Stimulated activated CD8-positive, alpha-beta memory T cell treated with anti-CD3 and anti-CD28 coated beads, Interleukin-15, amount 100 ng/mL, for 4 hours (primary cell): ENCODE measurements at places on chromosomes 12 and 14.

DNA sequence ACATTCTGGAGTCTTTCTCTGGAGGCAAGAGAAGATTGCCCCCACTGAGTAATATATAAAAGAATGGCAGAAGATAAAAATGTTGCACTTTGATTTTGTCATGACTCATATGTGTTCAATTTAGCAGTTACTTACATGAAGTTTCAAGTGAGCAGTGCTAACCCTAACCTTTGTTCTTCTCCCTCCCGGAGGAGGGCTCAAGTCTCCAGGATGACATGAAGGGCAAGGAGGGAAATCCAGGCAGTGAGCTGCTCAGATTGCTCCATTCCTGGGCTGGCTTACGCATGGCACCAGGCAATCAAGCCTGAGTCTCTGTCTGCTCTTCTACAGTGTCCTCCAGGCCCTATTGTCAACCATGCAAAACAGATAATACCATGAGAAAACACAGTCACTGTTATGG, 322.3 kb downstream of the DUSP6 start:
- no peak for DNase-seq

DNA sequence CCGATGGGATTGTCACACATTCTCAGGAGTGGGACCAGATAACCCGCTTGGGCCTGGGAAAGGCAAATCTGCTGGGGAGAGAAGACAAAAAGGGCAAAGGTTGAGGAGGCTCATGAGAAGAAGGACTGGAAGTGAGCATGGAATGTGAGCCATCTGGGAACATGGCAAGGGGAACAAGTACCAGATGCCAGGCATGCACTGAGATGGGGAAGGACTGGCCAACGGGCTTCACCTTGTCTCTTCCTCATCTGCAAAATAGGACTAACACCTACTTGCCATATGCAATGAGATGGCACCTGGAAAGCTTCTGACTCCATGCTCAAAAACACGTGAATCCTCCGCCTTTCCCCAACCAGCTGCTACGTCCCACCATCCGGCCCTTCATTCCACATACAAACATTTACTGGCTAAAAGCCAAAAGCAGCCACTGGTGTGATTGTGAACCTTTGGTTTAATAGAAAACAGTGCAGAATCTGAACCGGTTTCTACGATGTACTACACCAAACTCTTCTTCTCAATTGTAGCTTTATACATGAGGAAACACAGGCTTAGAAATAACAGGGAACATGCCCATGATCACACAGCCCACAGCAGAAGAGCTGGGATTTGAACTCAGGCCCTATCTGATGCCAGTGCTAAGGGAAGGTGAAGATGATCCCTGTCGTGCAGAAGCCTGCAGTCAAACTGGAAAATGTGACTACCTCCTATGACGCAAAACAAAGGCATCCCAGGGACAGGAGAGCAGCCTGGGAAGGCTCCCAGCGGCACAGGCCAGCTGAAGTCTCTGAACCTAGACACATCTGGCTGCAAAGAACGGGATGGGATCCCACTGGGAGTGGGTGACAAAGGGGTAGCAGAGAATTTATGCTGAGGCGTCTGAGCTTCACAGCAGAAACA, 112.1 kb downstream of the TTC7B start:
- no peak for DNase-seq

GRCh38 chr14:58555647-58556046, 82.1 kb upstream of the DACT1 start:
- DNase-seq = no peak

DNA sequence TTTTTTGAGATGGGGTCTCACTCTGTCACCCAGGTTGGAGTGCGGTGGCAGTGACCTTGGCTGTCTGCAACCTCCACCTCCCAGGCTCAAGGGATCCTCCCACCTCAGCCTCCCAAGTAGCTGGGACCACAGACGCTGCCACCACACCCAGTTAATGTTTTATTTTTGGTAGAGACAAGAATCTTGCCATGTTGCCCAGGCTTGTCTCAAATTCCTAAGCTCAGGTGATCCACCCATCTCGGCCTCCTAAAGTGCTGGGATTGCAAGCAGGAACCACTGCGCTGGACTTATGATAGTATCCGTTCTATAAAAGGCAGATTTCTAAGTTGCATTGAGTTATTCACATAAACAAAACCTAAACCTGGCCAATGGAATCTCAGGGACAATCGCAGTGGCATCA, 321.1 kb upstream of the PRICKLE1 start:
- no peak for DNase-seq

- DNase-seq = no peak
Observed at GRCh38 chr12:58916921-58917511, 3.3 kb downstream of the LRIG3 start.

DNA sequence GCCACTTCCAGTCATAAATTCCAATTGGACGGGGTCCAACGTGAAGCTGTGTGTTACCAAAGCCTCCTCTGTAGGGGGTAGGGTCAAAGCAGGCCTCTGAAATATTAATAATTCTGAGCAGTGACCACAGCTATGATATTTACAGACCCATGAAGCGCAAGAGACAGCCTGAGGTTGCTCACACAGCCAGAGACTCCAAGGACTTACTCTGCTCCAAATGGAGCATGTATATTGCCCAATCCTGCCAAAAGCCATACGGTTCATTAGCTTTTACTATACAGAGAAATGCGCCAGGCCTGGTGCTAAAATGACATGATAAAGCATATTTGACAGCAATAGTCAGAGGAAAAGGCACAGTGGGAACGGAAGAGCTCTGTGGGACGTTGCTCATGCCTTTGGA, 151.3 kb downstream of the PAH start:
- DNase-seq = no peak

DNA sequence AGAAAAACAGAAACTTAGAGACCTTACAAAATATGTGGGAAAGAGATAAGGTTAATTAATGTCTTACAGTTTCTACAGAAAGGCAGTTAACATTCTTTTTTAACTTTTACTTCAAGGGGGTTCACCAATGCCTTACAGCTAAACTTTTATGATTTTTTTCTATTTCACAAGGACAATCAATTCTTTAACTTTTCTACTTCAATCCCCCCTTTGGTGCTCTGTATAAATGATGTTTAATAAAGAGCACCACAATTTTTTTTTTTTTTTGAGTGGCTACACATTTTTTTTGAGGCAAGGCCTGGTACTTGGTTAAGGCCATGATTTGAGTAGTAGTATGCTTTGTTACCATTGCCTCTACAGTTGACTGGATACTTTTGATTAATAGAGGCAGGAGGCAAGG, 279.6 kb downstream of the PRKD1 start:
- no peak for DNase-seq

DNA sequence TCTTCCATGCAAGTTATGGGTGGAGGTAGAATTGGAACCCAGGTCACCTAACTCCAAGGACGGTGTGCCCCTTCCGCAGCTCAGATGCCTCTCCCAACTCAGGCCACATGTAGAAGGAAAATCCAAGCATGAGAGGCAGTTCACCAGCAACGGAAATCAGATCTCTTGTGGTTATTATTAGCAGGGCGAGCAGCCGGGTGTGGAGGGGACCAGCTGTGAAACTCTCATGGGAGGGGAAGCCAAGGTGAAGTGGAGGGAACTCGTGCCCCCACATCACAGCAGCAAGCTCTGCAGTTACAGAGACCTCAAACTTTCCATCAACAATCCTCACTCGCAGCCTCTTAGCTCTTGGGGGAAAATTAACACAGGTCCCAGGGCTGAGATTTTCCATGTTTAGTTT, 79.7 kb downstream of the KSR2 start:
- DNase-seq = no peak

- DNase-seq = peak; percentile 56
Observed at GRCh38 chr12:108565976-108566375, 3.6 kb downstream of the ISCU start.

- DNase-seq = no peak
Observed at GRCh38 chr12:81692008-81692407, 67.1 kb downstream of the PPFIA2 start.

GRCh38 chr12:123474485-123475245, 16.7 kb downstream of the SNRNP35 start:
- no peak for DNase-seq

GRCh38 chr12:59626382-59626781, 30.6 kb downstream of the SLC16A7 start:
- no peak for DNase-seq

DNA sequence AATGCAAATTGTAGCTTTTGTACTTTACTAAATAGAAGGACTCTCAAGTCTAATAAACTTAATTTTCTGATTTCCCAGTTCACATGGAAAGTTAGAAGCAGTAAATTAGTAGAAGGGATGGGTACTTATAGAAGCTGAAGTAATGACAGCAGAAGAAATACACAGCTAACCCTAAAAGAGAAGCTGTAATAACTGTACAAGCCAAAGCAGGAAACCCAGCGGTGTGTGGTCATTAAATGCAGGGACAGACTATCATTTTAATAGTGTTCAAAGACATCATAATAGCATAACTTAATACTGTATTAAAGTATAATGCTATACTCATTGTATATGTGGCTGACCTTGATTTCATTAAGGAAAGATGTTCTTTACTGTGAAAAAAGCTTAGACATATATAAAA, 74.9 kb downstream of the PCNX1 start:
- DNase-seq = no peak

DNA sequence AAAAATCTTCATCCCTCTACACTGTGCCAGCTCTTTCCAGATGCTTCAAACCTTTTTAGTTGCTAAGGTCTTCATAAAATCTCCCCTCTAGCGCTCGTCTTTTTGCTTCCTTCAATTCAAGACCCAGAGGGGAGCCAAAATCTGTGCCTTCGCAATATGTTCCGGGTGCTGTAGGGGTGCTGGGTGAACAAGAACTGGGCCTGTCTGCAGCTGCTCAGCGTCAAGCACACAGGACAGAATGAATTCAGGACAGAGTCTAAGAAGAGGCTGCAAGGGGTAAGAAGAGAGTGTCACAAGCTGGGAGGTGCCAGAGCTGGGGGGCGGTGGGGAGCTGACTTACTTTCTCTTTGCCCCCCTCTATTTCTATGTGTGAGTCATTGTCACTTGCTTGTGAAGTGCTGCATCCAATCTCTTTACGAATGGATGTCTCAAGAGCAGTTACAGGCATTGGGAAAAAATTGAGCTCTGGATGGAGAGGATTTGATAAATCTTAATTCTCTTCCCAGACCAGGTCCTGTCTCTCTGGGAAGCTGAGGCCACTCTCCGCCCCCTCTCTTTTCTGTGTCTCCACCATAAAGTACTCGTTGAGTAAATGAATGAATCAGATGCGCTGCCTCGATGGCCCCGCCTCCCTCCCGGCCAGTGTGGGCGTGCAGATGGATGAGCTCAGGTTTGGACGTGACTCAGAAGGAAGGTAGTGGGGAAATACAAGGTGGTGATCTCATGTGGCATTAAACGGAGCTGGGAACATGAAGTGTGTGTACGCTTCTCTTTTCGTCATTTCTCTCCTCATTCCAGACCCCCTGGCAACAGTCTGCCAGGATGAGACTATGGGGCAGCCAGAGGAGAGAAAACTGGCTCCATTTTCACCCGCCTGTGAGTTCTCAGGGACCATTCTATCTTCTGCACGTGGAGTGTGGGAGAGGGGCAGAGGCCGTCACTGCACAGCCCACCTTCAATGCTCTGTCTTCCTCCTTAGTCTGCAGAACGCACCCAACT, 91.3 kb downstream of the TSPAN9 start:
- no peak for DNase-seq

GRCh38 chr12:74641694-74642093, 104.1 kb downstream of the ATXN7L3B start:
- DNase-seq = no peak

DNA sequence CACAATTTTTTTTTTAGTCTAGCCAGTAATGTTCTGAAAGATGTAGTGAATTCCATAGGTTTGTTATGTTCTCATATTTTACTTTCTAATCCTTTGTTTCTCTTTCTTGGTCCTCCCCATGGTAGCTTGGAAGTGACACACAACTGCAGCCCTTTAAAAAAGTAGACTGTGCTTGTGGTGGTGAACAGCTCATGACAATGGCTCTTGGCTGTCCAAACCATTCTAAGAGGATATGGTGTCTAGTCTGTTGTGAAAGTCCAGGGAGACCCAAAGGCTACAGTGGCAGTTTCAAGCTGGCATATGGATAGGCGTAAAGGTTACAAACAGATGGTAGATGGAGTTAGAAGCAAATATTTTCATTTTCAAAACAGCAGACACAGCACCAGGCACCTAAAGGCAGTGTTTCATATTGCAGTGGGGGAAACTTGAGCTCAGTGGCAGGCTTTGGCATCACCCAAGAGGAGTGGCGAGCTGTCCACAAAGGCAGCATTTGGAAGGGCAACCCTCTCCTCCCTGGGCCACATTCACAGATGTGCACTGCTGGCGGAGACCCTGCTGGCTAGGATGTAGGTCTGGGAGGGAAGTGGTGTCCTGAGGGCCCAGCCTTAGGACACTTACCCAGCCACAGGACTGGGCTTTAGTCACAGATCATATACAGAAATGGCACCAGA, 102.1 kb downstream of the DYRK2 start:
- DNase-seq = no peak
